MV-4-11 (cell line): ENCODE measurements at places on chromosomes 5 and 9.

GRCh38 chr5:520196-520849 lies 3.9 kb downstream of the SLC9A3 start:
- DNase-seq, result no peak

DNA sequence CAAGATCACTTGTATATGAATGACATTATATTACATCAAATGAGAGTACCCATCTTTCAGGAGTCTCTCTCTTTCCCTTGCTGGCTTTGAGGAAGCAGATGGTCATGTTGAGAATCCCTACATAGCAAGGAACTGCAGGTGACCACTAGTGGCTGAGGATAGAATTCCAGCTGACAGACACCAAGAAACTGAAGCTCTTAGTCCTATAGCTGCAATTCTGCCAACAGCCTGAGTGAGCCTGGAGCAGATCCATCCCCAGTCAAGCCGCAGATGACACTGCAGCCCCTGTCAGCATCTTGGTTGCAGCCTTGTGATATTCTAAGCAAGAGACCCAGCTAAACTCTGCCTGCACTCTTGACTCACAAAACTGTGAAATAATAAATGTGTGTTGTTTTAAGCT lies 531.5 kb downstream of the CSNK1G3 start:
- peak; percentile 29 for DNase-seq

DNA sequence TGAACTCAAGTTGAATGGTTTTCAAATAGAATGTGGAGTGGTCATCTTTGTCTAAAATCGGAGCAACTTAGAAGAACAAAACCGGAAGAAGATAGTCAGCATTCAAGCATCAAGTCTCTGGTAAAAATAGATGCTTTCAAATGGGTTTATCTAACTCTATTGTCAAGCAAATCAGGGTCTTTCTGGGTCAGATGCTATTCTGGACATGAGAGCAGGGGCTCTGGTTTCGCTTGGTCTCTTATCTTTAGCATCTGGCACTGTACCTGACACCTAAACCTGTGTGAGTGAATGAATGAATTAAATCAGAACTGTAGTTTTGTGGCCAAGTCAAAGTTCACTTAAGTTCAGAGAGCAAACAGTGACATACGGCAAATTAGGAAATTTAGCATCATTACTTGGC lies 173.5 kb downstream of the SLIT3 start:
- DNase-seq, result no peak

GRCh38 chr9:129210125-129210524 lies 32.1 kb upstream of the IER5L start:
- DNase-seq, result no peak

DNA sequence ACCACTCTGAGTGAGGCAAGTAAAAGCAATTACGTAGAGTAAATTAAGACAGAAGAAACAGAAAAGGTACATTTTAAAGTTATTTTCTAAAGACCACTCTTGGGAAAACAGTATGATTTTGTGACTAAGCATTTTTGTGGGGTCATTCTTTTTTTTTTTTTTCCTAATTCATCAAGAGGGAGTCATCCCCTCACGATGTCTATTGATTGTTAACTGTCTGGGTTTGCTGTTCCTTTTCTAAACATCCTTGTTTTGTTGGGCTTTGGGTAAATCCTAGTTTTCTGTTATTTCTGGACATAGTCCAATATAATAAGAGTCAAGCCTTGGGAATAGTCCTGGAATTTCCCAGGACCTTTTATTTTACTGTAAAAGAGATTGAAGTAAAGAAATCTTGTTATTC lies 63.8 kb downstream of the ANKRD55 start:
- DNase-seq, result no peak

GRCh38 chr5:87850843-87851242 lies 417.8 kb downstream of the TMEM161B start:
- no peak for DNase-seq

- peak; percentile 68 for DNase-seq
Measured at GRCh38 chr5:68408345-68408871, 192.9 kb downstream of the PIK3R1 start.

DNA sequence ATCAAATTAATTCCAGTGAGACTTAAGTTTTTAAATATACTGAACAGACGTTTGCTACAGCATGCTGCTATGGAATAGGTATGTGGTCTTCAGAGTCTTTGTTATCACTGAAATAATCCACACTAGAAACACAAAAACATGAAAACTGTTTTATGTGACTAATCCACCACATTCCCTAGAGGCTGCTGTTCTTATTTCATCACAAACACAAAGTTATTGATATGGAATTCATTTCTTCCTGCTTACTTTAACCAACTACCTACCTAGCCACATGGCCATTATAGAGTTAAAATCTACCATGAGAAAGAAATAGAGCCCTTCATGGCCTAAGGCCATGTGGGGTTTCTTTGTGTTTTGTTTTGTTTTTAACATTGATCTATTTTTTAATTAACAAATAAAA lies 232.3 kb upstream of the PTGER4 start:
- DNase-seq, result no peak

DNA sequence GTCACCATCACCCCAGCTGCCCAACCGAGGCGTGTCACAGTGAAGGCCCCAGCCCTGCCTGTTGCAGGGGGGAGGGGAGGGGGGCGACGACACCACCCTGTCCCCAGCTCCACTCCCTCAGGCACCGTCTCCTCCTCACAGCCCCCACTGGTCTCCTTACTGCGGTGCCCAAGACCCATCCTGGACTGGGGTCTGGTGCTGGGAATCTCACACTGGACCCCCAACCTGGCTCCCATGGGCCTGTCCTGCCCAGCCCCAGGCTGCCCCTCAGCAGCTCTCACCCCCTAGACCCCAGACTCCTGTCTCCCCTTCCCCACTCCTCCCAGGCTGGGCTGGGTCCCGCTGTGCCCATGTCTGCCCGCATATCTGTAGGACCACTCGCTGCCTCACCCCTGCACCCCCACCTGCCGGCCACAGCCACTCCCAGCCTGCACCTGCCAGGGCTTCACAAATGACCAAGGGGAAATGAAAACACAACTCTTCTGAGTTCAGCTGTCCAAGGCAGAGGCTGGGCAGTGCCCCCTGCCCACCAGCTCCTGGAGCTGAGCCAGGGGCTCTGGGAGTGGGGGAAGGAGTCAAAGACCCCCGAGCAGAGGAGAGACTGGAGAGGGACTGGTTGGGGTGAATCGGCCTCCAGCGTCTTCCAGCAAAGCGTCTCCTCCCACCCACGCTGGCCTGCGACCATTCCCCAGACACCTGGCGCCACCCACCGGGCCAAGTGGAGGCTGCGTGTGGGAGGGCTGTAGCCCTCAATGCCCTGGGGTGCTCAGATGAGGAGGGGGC lies 32.6 kb upstream of the EGFL7 start:
- DNase-seq, result peak; percentile 33

GRCh38 chr5:58505502-58505901 lies 14.3 kb downstream of the GAPT start:
- DNase-seq, result peak; percentile 51

GRCh38 chr9:87950296-87950695 lies 24.0 kb downstream of the CDK20 start:
- DNase-seq, result no peak

GRCh38 chr9:111016426-111017045 lies 21.7 kb downstream of the LPAR1 start:
- peak; percentile 83 for DNase-seq

GRCh38 chr5:10756549-10756948 lies 4.5 kb downstream of the DAP start:
- DNase-seq, result peak; percentile 23
